ENCODE measurements at places on chromosomes 11 and 22.

DNA sequence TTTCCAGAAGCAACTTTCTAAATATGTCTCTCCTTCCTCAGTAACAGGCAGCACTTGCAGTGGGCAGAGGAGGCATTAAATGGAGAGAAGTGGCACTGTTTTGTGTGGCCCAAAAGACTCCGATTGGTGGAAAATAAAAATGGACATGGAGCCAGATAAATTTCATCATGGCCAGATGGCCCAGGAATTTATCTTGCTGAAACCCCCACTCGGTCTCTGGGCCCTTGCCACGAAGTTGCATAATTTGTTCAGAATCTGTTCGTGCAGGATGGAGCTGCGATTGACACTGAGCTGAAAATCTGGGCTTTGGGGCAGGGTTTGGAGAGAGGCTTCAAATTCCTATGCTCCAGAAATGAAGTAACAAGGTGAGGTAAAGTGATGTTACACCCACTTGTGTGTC lies 65.5 kb downstream of the C11orf91 start:
- DNase-seq = no peak

GRCh38 chr11:131138731-131139130 lies 222.5 kb upstream of the SNX19 start:
- no peak for DNase-seq

GRCh38 chr11:135009125-135009524 lies 597.1 kb upstream of the B3GAT1 start:
- no peak for DNase-seq

GRCh38 chr11:78080818-78081495 lies 1.3 kb upstream of the NDUFC2 start:
- DNase-seq = no peak

DNA sequence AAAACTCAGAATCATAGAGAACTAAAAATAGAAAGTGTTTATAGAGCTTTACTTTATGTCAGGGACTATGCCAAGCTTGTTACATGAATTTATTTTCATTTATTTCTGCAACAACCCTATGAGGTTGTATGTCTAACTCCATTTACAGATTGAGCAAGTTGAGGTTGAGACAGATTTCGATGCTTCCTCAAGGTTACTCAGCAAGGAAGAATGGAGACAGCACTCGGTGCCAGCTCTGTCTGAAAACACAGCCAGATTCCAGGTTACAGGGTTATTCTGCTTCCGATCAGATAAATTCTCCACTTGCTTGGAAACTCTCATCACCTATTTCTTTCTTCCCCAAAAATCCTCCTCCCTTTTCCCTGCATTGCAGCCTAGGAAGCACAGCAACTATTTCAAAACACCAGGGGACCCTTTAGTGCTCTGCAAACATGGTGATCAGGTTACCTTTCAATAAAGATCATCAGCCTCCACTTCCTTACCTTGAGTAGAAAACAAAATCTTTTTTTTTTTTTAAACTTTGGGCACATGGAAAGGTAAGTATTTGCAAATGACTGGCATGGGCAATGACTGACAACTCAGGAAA lies 7.0 kb downstream of the MMP3 start:
- DNase-seq = no peak

GRCh38 chr22:23698094-23698493 lies 7.3 kb downstream of the RGL4 start:
- no peak for DNase-seq

DNA sequence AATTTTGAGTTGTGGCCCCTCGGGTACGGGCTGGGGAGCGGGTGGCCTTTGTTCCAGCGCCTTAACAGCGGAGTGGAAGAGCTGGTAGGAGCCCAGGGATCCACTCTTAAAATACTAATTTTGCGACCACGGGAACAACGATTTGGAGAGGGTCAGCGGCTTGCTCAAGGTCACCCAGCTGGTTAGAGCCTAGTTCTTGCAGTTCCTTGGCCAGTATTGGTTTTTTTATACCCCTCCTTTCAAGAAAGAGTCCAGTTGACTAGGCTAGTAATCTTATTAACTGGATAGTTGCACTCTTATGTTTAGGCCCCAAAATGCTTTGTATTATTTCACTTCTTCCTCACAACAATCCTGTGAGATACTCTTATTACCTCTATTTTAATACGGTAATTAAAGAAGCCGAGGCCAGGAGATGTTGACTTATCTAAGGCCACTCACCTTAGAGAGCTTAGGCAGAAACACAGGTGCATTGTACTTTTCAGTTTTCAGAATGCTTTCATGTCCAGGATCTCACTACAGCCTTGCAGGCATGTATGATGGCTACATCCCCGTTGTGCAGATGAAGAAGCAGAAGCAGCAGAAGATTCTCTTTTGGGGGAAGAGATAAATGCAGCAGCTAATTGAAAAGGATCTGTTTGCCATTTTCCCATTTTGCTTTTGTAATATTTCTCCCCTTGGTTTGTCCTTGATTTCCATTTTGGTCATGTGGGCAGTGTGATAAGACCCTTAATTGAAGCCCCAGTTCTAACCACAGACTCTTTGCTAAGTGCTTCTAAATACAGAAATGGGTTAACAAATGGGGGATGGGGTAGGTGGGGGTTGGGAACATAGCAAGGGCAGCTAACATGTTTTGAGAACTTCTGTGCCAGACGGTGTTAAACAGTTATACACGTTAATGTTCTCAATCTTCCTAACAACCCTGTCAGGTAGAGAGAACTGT lies 1.4 kb downstream of the SREBF2 start:
- no peak for DNase-seq

All from CD8-positive, alpha-beta T cell (primary cell).